Left ventricle myocardium superior (tissue), 1 donor: ENCODE measurements at places on chromosomes 4 and X.

DNA sequence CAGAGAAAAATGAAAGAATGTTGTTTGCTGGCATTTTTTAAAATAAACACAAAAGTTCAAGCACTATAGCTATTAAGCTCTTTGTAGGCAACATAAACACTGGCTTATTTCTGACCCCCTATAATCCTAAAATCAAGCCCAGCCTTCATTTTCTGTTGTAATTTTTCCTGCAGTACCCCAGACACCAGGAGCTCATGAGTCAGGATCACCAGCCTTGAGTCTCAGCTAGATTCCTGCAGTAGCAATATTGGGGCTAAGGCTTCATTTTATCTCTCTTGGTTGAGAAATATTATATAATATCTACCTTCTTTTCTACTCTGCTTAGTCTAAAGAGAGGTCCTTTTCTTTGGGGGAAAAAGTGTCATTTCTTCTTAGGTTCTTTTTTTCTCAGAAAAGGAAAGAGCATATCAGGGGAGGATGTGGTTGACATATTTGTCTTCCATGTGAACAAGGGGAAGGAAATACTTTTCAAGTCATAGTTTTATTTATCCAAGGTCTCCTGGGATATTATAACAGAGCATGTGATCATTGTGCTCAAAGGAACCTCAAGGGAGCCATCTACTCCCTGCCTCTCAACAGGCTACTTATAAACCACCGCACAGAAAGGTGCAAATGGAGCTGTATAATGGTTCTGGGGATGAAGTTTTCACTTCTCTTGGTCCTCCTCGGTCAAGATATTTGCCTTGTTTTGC lies 678.3 kb upstream of the NR3C2 start:
- DNase-seq = no peak

- no peak for DNase-seq
Measured at GRCh38 chrX:70485466-70485865, 40.8 kb downstream of the DLG3 start.

GRCh38 chr4:159382856-159383561 lies 280.1 kb downstream of the RAPGEF2 start:
- no peak for DNase-seq

DNA sequence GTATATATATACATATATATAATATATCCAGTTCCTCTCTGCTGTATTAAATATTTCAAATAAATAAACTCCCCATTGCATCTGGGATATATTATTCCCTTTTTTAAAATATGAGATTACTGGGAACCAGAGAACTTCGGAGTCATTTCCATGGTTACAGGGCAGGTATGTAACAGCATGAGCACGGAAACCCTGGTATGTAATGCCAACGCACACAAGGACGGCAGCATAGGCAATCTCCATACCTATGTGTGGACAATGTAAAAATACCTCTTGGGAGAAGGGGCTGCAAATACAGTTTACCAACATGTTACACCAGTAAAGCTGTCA lies 62.8 kb downstream of the NUDT10 start:
- no peak for DNase-seq

DNA sequence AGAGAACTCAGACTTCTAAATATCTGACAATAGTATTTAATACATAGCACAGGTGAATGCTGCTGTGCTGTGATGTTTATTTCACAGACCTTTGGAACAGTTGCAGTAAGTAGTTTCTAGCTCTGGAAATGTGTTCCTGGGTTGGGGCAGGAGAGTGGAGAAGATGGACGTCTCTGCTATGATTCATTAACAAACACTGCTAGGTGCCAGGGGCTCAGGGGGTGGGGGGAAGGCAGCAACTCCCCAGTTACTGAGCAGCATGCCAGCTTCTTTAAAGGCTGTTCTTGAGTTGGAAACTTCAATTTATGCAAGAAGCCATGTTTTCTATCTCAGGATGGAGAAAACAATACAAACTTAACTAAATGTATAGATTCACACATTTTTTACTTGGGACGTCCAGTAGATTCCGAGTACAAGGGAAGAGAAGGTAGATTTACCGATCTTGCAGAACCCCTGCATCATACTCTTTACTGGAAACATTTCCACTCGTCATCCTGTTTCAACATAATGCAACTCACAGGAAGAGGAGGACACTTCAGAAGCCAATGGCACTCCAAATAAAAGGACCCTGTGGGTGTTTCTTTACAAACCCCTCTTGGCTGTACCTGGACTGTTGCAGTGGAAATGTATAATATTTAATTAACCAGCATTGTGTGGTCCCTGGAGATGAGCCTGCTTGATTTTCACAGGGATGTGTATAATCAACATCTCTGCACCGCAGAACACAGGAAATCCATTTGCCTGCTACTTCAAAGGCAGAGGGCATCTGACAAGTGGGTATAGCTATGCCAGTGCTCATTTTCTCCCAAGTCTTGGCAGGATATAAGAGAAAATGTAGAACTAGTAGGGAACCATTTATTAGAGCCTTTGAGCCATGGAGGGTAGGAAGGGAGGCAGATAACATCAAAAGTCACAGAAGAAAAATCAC lies 171.4 kb downstream of the SH3KBP1 start:
- no peak for DNase-seq

DNA sequence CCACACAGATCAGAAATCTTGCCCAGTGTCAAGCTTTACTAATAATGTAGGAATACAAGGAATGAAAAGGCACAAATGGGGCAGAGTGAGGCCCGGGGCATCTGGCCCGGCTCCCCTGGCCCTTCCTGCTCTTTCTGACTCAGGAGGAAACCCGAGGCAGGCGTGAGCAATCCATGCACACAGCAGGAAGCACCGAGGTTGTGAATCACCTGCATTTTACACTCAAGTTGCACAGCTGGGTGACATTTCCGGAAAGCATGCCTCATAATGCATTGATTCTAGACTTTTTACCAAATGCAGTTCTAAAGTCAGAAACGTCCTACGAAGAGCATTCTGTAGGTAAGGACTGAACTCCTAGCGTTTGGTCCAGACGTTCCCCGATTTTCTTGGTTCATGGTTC lies 38.9 kb downstream of the PRIMPOL start:
- DNase-seq = no peak
